ENCODE measurements at places on chromosomes 2 and 18.

DNA sequence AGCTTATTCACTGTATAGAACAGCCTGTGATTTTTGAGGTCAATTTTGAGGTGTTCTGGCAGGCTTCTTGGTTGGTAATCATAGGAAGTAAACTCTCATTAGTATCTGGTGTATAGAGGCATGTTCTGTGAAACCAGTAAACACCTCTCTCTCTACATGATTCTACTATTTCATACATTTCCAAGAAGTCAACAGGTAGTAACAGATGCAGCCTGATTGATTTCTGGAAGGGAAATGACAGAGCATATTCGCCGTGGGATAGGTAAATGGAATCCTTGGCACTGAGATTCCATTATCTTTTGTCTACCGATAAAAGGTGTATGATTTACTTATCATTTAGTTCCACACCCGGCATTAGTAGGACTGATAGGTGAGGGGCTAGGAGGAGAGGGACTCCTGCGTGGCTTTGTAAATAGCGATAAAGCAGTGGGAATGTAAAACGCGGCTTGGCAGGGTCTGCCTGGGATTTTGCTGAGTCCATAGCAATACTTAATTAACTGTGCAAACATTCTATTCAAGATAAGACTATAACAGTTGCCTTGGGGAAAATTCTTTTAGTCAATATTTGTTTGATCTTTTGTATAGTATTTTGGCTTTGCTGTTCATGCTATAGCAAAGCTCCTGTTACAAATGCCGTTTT lies 32.3 kb downstream of the LYPD6B start:
- DNase-seq = no peak

GRCh38 chr2:173898996-173899395 lies 66.2 kb downstream of the SP3 start:
- DNase-seq = no peak

GRCh38 chr2:17543131-17543660 lies 2.7 kb downstream of the VSNL1 start:
- DNase-seq = no peak

- no peak for DNase-seq
These were observed 786 bp upstream of the TMEM200C start for GRCh38 chr18:5895876-5896740.

- DNase-seq = no peak
These were observed 446.6 kb downstream of the DSC3 start for GRCh38 chr18:30595942-30596341.

- no peak for DNase-seq
These were observed 31.3 kb downstream of the PSTPIP2 start for GRCh38 chr18:46040747-46041104.

DNA sequence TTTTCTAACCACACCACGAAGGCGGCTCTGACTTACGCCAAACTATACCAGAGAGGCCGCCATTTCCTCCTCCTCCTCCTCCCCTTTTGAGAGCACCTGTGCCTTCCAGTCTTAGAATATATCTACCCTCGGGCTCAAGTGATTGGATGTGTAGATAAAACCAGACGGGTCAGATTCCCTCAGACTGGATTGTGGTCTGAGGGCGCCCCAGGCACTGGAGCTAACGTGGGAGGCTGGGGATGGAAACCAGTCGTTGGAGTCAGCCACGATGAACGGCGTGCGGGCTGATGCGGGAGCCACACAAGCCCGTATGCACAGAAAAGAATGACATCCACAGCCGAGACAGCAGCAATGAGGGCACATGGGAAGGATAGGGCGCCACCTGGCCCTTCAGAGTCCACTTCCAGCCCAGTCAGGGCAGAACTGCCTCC lies 12.3 kb upstream of the ODC1 start:
- DNase-seq = no peak

GRCh38 chr2:147137711-147138110 lies 707.1 kb upstream of the ACVR2A start:
- no peak for DNase-seq

- DNase-seq = no peak
These were observed 189.3 kb downstream of the KCNS3 start for GRCh38 chr2:18067588-18068384.

DNA sequence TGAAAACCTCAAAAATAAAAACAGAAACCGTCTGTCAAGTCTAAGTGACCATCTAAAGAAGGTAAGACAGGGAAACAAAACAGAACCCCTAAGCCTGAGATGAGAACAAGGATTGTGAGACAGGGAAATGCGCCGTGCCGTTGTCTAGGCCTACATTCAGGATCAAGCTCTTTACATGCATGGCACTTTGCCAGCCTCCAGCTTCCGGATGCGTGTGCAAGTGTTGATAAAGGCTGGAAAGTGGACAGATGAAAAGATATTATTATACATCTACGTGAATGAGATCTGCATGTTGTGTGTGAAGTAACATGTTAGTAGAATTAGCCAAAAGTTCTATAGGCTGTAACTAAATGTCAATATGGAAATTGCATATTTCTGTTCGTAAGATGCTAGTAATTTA lies 28.6 kb upstream of the TMEM87B start:
- no peak for DNase-seq

DNA sequence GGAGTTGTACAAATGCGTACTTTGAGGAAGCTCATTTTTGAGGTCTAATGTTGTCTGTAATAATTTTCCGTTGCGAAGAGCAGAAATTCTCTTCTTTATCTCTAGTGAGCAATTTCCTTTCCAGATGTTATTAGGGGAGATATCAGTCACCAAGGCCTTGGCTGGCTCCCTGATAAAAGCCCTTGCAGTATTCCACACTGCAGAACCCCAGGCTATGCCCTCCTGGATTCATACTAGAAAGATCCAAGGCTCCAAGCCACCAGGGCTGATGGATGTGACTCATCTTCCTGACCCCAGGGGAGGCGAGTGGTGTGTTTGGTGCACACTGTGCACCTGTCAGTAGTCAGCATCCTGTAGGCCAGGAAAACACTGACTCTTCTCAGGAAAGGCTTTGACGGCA lies 34.7 kb downstream of the INO80C start:
- peak; percentile 42 for DNase-seq

GRCh38 chr2:44852594-44852993 lies 88.9 kb upstream of the SIX3 start:
- no peak for DNase-seq

DNA sequence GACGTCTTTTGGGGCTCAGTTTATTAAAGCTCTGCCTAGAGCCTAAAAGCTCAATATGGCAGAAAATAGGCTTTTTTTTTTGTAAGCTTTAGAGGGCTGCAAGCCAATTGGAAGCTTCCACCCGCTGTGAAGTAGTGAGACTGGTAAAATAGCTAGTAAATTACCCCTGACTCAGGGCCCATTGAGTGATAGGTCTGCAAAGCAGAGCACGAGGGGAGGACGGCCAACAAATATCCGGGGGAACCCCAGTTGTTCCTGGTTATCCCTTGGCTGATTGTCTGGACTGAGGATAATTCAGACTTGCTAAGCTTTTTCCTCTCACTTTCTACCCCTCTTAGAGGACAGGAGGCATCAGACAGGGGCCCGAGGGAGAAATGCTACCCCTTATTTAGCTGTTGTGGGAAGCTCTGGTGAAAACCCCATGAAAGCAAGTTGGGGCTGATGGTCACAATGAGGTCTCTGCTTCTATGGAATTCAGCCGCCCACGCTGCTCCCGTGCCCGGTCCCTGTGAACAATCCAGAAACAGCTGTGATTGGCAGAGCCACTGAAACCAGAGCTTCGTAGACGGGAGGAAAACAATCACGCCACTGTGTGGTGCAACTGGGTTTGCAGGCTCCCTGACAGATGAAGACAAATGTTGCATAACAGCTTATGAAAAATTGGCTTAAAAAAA lies 141.9 kb upstream of the LGALSL start:
- DNase-seq = no peak

DNA sequence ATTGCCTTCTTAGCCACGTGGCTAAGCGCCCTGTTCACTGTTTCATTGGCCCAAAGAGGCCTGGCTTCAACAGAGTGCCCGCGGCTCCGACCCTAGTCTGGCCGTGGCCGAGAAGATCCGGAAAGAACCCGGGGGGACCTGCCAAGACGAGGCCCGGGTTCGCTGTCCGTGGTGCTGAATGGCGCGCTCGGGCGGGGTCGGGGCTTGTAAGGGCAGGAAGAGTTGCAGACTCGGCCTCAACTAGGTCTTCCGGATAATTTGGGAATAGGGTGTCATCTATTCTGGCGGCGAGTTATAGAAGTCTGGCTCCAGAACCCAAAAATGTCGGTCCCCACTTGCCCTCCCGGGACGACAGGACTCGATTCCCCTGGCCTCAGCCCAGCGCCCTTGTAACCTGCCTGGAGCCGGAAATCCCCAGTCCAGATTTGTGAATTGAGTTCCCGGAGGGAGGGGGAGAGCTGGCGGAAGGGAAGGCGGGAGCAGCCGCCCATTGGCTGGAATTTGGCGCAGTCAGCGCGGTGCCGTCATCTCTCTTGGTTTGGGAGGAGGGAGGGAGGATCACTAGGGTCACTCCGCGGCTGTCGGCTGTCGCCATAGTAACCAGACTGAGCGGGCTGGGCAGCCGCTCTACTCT lies 3.5 kb downstream of the CDK5R2 start:
- no peak for DNase-seq

GRCh38 chr2:226796840-226797288 lies 2.8 kb downstream of the IRS1 start:
- no peak for DNase-seq

DNA sequence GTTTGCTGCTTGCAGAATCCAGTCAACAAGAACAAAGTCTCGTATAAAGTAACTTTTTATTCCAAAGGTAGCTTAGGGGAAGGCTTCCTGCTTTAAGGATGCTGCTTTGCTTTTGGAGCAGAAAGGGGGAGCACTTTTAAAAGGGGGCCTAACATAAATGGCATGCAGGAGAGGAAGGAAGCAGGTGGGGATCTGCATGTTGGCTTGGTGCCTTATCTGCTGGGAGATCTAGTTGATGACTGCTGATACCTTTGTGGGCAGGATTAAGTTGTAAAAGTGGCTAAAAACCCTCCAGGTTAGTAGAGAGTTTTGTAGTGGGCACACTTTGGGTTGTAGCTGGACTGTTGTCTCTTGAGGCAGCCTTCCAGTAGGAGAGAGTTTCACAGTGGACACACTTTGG lies 22.5 kb downstream of the UBR3 start:
- DNase-seq = no peak

DNA sequence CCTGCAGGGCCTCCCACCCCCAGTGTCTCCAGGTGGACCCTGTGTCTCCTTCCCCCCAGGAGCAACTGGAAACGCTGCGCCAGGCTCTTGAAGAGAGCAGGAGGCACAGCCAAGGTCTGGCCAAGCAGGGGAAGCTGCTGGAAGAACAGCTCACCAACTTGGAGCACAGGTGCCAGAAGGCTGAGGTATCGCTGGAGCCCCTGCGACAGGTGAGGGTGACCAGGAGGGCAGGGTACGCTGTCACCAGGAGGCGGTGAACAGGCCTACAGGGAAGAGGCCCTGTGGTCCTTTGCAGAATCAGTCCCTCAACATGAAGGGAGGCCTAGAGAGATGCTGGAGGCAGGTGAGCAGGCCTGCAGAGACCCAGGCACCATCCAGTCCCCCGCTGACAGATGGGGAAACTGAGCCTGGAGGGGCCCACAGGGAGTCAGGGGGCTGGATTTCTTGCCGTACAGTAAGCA lies 15.6 kb upstream of the SNED1 start:
- no peak for DNase-seq

DNA sequence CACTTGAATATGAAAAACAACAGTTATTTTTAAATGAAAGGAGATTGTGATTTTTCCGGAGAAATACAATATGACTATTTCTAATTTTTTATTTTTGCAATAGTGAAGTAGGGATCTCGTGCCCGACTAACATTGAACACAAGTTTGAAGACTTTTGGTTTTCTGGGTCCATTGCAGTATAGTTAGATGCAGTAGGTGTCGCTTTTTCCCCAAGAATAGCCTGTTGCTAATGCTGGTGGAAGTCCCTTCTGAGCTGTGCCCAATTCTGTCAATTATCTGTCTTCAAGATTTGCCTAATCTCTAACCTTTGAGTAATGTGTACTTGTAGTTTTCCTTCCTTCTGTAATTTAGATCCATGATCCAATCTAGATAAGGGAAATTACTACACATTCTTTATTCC lies 36.5 kb downstream of the SEMA4F start:
- peak; percentile 55 for DNase-seq

DNA sequence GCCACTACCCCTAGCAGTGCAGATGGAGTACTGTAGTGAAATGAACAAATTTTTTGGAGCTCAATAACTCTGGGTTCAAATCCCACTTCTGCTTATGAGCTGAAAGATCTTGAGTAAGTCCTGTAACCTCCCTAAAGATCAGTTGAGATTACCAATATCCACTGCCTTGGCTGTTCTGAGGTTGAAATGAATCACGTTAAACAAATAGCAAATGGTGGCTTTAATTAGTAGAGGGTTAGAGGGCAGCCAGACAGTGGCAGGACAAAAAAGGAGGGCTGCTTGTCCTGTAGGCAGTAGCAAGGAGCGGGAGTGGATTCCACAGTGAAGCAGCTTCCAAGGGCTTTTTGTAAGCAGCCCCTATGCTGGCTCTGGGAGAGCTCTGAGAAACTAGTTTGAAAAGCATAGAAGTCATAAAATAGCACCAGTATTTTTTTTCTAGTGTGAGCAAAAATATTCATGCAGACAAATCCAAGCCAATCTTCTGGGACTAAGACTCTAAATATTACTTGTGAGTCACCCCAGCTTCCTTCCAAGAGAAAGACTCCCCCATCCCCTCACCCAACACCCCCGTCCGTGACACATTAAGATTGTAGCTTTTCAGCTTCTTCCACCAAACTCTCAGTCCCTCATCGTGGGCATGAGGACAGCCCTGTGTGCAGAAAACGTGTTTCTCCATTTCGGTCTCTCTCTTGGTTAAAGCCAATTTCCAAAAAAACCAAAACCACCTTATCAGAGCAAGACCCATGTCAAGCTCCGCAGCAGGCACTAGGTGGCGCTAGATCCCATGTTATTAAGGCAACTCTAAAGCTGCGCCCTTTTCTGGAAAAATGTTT lies 123.5 kb upstream of the LGALSL start:
- DNase-seq = peak; percentile 48

GRCh38 chr18:22900558-22901238 lies 32.4 kb upstream of the RBBP8 start:
- DNase-seq = no peak

DNA sequence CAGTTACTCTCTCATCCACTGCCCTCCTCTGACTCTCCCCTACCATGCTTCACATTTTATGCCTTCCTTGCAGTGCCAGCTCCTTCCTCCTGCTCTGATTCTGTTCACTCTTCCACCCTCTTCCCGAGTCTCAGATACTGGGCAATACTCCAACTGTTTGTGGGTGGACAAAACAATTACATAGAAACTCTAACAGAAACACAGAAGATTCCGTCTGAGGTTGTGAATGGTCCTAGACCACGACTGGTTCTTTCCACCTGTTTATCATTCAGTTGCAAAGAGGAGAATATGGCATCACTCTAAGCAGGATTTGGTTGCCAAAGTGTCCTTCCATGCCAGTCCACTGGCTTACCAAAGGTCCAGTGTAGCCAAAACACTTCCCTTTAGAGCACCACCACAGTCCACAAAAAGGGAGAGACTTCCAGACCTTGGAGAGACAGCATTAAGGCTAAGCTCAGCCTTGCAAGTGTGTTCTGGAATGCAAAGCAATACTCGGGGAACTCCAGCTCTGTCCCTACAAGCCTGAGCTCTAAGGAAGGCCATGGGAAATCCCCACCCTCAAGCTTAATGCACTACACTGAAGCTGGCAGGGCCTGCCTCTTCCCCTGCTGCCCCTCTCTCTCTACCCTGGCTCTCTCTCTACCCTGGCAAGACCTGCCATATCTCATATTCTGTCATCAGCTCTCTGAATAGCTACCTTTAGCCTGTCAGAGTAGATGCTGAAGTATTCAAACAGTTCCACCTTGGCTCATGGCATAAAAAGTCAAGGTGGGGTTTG lies 33.6 kb upstream of the RND3 start:
- DNase-seq = no peak

- no peak for DNase-seq
These were observed 162.6 kb downstream of the KCNE4 start for GRCh38 chr2:223214394-223215253.

All from GDM1 (cell line).